ENCODE measurements at places on chromosomes 2 and 18. TPM values are rescaled to one million over a fixed set of nuclear protein-coding genes. Genes with fewer than 3 reads are reported as not detected.

- DNase-seq = peak; percentile 51
Observed at GRCh38 chr18:326846-327245, 59.0 kb upstream of the THOC1 start.

Gene TFPI
- 9.3 TPM for total RNA-seq

- no peak for DNase-seq
Observed at GRCh38 chr2:152254976-152255375, 79.4 kb upstream of the STAM2 start.

DNA sequence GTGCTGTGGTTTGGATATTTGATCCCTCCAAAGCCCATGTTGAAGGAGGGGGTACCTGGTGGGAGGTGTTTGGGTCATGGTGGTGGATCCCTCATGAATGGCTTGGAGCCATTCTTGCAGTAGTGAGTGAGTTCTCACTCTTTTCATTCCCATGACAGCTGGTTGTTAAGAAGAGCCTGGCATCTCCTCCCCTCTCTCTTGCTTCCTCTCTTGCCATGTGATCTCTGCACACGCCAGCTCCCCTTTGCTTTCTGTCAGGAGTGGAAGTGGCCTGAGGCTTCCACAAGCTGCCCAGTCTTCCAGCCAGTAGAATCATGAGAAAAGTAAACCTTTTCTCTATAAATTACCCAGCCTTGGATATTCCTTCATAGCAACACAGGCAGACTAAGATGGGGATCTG, 8.6 kb downstream of the ADD2 start:
- no peak for DNase-seq

Gene TRMT61B
- 9.3 TPM for total RNA-seq

- no peak for DNase-seq
Observed at GRCh38 chr18:9944805-9945204, 31.0 kb downstream of the VAPA start.

DNA sequence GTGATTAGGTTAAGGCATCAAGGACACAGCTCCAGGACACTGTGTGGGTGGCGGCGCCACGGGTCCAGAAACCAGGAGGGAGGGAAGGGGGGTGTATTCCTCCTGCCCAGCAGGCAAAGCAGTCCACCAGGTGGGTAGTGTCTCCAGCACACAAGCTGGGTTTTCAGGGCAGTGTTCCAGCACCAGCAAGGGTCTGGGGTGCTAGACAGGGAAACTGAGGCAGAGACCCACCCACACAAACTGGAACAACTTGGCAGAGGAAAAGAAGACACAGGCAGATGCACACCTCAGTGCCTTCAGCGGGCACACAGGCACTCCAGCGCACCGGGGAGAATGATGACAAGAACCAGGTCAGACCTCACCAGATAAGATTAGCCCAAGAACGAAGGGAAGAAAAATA, 28.4 kb upstream of the GNAL start:
- DNase-seq = no peak

DNA sequence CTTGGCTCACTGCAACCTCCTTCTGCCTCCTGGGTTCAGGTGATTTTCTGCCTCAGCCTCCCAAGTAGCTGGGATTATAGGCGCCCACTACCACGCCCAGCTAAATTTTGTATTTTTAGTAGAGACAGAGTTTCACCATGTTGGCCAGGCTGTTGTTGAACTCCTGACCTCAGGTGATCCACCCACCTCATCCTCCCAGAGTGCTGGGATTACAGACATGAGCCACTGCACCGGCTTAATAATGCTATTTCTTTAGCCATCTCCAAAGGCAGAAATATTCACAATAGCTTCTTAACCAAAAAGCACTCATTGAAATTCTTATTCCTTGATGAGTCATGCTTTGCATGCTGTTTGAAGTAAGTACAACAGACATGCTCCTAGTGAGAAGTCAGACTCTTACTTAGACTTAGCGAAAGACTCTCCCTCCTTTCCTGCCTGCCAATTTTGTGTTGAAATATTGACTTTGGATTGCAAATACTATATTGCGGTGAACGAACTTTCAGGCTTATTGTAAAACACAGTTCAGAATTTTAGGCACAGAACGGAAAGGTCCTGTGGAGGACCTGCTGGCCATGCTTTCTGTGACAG, 4.4 kb downstream of the ACTR3 start:
- peak; percentile 95 for DNase-seq

GRCh38 chr2:40164736-40165508, 287.0 kb downstream of the SLC8A1 start:
- DNase-seq = peak; percentile 49

DNA sequence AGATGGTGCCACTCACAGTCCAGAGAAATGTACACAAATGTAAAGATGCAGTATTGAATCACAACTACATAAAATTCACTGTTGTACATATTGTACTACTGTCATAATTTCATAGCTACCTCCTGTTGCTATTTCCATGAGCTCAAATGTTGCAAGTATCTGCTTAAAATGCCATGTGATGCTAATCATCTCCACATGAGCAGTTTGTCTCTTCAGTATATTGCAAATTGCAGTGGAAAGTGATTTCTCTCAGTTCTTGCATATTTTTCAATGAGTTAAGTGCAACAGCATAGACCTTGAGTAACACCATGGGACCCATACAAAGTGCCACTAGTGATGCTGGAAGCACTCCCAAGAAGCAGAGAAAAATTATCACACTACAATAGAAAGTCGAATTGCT, 51.9 kb downstream of the MAIP1 start:
- no peak for DNase-seq

Gene CFAP53
- total RNA-seq = 0.56 TPM

DNA sequence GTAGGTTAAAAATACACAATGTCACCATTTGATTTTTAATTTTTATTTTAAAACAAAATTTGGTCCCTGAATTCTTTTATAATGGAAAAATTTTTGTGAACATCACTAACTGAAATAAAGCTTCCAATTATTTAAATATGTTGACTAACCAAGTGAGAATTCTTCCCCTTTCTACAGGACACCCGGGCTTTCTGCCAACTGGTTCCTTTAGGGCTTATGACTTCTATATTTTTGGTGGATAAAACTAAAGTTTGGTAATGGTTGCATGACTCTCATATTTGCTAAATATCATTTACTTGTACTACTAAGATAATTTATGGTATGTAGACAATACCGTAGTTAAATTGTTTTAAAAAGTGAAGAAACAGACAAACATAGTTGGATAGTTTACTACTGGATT, 291.0 kb upstream of the DOK6 start:
- no peak for DNase-seq

DNA sequence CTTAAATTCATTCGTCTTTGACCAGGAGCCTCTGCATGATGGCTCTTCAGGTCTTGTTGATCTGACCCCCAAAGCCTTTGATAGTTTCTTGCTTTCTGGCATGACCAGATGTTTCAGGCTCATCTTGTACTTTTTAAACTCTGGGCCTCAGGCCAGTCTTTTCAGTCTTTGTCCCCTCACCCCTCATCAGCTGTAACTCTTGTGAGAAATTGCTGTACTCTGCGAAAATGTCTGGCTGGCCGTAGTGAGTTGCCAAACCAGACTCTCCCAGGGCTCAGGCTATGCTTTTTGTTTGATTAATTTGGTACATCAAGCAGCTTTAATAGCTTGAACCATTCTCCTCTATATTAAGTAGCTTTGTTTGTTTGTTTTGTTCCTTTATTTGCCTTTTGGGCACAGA, 75.9 kb downstream of the BABAM2 start:
- no peak for DNase-seq

DNA sequence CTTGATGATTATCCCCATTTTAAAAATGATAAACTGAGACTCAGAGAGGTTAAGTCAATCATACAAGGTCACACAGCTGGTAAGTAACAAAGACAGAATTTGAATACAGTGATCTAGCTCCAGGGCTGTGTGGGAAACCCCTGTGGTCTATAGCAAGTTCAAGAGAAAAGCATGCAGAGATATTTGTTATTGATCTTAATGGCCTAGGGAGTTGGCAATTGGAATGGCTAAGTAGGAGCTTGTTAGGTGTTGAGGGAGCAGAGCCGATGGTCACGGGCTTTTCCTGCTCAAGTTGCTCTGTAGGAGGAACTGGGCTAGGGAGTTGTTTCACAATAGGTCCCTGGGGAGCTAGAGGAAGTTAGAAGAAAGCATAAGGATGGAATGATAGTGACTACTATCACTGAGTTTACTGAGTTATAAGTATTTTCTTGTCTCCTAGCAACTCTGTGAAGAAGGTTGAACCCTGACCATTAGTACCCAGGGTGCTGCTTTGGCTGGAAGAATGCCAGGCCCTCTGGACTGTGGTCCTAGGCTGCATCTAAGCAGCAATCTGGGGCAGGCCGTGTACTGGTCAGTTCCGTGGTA, 30.0 kb downstream of the RNF125 start:
- no peak for DNase-seq

GRCh38 chr2:101696272-101697123, 1.0 kb upstream of the MAP4K4 start:
- peak; percentile 13 for DNase-seq

GRCh38 chr2:1898461-1899395, 154.4 kb upstream of the PXDN start:
- no peak for DNase-seq

Gene POTEJ
- 1.1 TPM for total RNA-seq

DNA sequence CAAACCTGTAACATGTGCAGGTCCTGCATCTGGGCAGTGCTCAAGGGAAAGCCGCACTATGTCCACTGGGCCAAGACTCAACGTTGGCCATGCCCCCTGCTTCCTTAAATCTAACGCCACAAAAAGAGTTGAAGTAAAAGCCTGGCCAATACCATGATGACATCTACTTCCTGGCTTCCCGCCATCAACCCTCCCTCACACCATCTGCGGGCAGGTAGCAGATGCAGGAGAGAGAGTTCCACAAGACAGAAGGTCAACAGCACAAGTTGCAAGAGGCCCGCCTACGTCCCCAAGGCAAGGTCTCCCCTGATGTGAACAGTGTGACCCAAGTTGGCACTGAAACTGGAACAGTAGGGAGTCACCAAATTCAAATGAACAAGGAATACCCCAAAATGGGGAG, 48.4 kb downstream of the ABCG8 start:
- no peak for DNase-seq

- no peak for DNase-seq
Observed at GRCh38 chr18:9561759-9562158, 52.6 kb downstream of the PPP4R1 start.

- no peak for DNase-seq
Observed at GRCh38 chr2:101982495-101983029, 9.2 kb upstream of the IL1R2 start.

GRCh38 chr18:43060020-43060419, 55.5 kb downstream of the RIT2 start:
- DNase-seq = peak; percentile 52

Gene ZNF532
- 66.5 TPM for total RNA-seq

DNA sequence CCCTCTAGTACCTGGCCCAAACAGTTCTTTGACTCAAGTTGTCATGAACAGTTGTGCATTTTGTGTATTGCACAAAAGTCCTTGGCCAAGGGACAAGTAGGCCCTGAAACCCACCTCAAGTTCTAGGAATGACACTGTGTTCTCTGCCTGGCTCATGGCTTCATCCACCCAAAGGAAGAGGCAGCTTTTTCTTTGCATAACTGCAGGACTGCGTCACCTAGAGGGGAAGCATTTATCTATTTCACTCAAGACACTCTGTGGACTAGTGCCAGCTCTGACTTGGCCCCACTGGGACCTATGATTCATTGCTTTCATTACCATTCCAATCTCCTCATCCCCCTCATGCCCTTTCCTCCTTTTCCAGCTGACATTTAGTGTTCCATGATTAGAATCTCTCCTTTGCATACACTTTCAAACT, 119.3 kb upstream of the SIX2 start:
- DNase-seq = peak; percentile 98

Gene ARHGEF33
- 1.0 TPM for total RNA-seq

Gene ALPP
- total RNA-seq = not detected

Gene GPR155
- total RNA-seq = 2.7 TPM

DNA sequence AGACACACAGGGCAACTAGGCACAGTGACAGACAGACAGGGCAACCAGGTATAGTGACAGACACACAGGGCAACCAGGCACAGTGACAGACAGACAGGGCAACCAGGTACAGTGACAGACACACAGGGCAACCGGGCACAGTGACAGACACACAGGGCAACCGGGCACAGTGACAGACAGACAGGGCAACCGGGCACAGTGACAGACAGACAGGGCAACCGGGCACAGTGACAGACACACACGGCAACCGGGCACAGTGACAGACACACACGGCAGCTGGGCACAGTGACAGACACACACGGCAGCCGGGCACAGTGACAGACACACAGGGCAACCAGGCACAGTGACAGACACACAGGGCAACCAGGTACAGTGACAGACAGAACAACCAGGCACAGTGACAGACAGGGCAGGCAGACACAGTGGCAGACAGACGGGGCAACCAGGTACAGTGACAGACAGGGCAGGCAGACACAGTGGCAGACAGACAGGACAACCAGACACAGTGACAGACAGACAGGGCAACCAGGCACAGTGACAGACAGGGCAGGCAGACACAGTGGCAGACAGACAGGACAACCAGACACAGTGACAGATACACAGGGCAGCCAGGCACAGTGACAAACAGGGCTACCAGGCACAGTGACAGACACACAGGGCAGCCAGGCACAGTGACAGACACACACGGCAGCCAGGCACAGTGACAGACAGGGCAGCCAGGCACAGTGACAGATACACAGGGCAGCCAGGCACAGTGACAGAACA, 64.7 kb upstream of the RAB6C start:
- DNase-seq = no peak

Gene ITGAV
- total RNA-seq = 91.6 TPM

Gene PID1
- total RNA-seq = 0.42 TPM

DNA sequence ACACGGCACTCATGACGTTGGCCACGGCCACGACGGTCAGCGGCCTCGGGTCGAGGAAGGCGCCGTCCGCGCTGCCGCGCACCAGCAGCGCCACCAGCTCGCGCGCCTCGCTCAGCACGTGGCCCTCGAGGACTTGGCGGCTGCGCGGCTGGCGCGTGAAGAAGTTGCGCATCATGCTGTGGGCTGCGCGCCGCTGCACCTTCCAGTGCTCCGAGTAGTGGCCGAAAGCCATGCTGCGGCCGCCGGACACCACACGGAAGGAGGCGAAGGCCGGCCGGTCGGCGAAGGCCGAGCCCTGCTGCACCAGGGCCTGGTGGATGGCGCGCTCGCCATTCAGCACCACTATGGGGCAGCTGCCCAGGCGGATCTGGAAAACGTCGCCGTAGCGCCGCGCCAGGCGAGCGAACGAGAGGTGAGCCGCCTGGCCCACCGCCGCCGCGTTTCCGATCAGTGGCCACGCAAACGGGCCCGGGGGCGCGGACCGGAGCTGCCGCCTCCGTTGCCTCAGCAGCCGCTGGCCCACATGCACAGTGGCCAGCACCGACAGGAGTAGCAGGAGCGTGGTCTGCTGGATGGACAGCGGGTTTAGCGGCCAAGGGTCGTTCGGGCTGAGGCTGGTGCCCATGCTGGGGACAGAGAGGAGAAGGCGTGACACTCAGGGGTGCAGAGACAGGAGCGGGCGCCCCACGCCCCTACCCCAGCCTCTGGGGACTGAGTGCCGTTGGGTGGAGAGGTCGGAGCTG, 1.0 kb downstream of the CYP1B1 start:
- peak; percentile 66 for DNase-seq
